ENCODE measurements at places on chromosomes 3 and 15.

DNA sequence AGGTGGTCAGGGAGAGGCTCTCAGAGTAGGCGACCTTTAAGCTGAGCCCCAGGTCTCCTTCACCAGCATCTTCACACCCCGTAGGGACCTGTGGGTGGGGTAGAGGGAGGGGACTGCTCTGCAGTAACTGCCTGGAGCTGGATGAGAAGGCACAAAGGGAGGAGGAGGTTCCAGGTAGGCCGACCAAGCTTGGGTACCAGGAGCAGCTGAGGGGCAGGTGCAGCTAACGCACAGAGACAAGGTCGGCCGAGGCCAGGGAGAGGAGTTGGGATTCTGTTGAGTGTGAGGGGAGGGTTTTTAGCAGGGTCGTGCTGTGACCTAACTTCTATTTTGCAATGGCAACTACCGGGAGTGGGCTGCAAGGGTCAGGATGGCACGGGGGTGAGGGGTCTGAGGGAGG lies 5.9 kb upstream of the GRIP2 start:
- no peak for DNase-seq

DNA sequence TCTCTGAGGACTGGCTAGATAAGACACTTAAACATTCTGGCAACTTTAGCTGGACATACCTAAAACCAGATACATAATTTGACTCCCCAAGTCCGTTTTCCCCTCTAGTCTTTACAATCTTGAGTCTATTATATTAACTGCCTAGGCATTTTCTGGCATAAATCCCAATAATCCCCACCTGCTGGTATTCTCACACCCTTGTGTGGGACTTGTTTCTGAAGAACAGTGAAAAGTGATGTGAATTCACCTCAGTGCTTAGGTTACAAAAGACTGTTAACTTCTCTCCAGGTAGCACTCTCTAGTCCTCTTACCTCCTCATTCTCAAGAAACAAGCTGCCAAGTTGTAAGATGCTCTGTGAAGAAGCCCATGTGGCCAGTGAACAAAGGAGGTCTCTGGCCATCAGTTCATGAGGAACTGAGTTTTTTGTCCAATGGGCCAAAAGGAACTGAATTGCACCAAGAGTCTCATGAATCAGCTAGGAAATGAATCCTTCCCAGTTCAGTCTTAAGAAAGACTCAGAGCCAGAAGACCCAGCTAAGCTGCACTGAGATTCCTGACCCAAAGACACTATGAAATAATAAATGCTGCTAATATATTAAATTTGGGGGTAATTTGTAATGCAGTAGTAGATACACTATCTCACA lies 4.1 kb downstream of the OSBPL11 start:
- DNase-seq: no peak

DNA sequence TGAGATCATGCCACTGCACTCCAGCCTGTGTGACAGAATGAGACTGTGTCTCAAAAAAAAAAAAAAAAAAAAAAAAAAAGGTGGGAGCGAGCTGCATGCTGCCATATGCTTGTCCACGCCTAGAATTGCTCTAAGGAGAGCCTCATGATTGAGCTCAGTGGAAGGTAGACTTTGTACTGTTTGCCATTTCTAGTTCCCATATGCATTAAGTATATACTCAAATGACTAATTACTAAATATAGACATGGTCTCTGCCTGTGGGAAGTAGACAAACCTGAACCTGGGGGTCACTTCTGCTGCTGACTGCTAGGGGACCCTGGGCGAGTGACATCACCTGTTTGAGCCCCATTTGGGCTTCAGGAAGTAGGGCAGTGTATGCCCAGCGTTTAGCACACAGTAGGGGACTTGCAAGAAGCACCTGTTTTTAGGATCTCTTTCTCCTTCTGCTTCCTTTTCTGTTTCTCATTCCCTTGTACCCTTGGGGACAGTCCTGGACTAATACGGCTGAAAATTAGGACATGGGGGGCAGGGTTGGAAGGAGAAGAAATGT lies 27.2 kb downstream of the PRKCD start:
- DNase-seq: no peak

DNA sequence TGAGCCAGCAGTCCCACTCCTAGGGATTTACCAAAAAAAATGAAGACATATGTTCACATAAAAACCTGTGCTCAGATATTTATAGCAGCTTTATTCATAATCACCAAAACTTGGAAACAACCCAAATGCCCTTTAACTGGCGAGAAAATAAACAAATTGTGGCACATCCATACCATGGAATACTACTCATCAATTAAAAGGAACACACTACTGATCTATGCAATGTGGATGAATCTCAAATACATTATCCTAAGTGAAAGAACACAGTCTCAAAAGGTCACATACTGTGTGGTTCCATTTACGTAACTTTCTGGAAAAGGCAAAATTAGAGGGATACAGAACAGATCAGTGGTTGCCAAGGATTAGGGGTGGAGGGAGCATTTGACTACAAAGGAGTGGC lies 394.5 kb downstream of the SHQ1 start:
- no peak for DNase-seq

GRCh38 chr15:40407330-40407990 lies 1.9 kb downstream of the IVD start:
- peak; percentile 66 for DNase-seq

DNA sequence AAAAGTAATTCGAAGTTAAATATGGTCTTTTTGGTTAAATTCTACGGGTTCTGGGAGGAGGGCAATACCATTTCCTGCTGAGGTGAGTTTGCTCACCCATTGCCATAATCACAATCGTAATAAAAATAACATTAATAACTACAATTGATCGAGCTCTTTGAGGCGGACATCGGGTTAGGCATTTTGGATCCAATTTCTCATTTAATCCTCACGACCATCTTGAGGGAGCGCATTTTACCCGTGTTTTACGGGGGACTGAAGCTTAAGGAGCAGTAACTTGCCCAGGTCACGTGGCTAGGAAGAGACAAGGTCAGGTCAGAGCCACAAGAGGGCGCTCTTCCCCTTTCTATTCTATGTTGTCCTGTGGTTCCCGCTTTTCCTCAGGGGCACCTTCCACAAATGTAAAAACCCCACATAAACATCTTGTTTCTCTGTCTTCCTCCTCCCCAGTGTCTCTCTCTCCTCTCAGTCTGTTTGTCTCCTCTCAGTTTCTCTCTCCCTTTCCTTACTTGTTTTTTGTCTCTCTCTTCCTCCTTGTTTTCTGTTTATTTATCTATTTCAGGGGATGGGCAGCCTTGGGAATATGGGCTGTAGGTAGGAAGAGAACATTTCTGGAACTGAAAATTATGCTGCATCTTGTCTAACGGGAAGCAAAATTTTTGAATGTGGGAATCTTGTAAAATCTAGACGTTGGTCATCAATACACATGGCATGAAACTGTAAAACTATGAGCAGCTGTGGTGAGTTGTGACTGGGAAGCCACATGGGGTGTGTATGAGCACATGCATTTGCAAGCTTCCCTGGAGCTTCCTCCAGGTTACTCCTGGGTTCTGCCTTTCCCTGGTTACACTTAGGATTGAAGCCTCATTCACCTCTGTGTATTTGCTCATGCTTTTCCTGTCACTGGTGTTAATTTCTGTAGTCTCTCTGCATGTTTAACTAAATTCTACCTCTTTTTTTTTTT lies 71.0 kb downstream of the SQOR start:
- DNase-seq: peak; percentile 82

- no peak for DNase-seq
These were observed 29.5 kb upstream of the THRB start for GRCh38 chr3:24523988-24524727.

- DNase-seq: no peak
These were observed 109.5 kb downstream of the DPH6 start for GRCh38 chr15:35436422-35436821.

- no peak for DNase-seq
These were observed 129.7 kb downstream of the TJP1 start for GRCh38 chr15:29692527-29692926.

GRCh38 chr3:192170031-192170430 lies 557.3 kb downstream of the FGF12 start:
- DNase-seq: no peak

DNA sequence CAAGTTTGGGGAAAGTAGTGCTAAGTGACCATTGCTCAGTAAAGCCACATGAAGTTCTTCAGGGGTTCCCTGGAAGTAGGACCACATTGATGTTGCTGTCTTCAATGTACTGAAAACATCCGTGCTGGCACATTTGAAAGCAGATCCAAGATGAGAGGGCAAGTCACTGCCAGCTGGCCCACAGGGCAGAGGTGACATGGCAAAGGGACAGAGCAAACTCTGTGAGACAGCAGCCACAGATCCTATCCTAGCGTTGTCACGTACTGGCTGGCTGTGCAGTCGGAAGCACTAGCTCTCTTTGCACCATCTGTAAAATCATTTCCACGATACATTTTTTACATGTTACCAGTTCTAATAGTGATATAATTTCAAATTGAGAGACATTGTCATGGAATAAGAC lies 13.8 kb downstream of the MUC13 start:
- DNase-seq: no peak

DNA sequence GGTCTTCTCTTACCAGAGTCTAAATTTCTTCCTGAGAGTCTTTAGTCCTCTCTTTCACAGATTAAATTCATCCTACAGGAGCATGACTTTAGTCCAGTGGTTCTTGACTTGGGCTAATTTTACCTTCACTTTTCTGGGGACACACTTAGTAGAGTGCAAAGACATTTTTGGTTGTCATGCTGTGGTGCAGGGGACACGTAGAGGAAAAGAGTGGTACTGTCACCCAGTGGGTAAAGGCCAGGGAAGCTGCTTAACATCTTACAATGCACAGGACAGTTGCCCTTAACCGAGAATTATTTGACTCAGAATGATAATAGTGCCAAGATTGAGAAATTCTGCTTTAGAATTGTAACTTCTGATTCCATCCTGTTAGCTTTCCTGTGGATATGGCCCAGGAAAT lies 772.5 kb upstream of the GRM7 start:
- no peak for DNase-seq

DNA sequence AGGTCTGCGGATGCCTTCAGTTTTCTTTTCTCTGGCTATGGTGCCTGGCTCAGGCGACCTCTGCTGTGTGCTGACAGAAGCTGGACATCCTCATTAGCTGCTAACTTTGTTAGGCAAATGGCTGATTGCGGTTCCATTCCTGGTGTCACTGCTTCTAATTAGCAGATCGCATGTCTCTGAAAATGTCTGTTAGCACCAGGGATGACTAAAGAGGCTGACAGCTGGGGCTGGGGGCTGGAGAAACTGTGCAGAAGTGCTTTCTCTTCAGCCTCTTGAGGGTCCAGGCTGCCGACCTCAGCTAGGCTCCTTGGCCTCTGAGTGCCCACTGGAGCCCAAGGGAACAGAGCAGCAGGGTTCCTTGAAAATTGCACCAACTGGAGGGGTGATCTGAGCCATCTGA lies 39.3 kb downstream of the CHCHD6 start:
- DNase-seq: no peak

DNA sequence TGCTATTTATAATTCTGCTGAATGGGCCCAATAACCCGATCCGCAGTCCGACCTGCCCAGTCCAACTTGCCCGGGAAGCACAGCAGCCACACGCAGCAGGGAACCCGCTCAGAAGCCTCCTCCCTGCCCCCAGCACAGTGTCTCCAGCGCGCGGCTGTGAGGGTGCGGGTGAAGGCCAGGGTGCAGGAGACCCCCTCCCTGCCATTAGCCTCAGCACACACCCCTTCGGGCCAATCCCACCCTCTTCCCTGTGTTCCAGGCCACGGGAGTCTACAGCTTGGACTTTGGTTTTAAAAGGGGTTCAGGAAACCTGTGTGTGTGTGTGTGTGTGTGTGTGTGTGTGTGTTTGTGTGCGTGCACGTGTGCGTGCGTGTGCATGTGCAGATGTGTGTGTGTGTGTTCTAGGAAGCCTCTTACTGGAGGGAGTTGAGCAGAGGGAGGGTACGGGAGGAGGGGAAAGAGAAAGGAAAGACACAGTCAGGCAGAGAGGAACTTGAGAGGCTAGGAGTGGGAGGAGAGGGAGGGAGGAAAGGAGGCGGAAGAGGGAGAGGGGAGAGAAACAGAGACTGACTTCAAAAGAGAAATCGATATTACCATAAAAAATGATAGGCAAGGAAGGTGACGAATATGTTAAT lies 34.2 kb downstream of the ATP2B2 start:
- DNase-seq: no peak

DNA sequence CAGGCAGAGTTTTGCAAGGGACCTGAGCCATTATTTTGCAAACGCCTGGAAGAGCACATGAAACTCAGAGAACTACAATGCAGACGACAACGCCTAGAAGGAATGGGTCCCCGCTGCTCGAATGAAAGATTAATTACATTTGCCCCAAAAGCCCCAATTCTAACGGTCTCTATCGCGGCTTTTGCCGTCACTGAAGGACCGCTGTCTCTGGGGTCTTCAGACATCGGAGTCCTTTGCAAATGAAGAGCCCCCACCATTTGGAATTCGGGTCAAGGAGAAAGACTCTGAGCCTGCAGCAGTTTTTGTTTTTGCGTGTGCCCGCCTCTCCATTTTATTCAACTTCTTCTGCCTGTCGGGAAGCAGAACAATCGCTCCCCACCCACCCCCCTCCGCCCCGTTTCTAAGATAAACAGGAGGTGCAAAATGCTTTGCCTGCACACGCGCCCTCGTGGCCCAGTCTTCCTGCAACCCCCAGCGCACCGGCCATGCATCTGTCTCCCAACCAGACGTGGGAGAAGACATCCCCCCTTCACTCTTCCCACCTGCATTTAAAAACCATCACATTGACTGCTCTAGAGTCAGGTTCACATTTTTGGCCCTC lies 13.5 kb downstream of the SOX2 start:
- DNase-seq: peak; percentile 18

- DNase-seq: no peak
These were observed 31.6 kb downstream of the TSC22D2 start for GRCh38 chr3:150439657-150440056.

DNA sequence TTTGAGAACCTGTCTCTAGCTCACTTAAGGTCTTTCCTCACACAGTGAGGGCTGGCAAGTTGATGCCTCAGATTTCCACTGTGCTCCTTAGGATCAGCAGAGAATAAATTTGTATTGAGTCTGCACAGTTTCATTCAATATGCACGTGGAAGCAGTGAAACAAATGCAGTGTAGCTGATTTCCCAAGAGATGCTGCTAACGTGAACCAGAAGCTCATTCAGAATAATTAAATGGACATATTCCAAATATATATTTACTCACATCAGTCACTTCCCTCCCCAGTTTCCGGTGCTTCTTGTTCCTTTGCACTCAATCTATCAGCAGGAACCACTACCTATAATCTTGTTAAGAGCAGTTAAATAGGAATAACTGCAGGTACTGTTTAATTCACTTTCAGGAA lies 86.1 kb downstream of the UNC13C start:
- no peak for DNase-seq

DNA sequence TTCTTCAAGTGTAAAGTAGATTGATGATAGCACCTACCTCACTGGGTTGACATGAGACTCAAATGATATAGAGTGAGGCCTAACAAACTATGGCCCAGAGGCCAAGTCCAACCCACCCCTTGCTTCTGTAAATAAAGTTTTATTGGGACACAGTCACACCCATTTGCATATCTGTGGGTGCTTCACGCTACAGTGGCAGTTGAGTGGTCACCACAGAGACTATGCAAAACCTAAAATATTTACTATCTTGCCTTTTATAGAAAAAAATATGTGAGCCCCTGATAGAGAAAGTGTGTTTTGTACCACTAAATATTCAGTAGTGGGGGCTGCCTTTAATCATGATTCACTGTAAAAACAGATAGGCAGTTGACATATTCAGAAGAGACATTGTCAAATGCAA lies 38.0 kb downstream of the ACAN start:
- DNase-seq: no peak

GRCh38 chr3:171428321-171428787 lies 31.9 kb downstream of the TNIK start:
- no peak for DNase-seq

GRCh38 chr15:60101416-60101815 lies 97.3 kb downstream of the FOXB1 start:
- no peak for DNase-seq
